ENCODE measurements at places on chromosomes 13 and 19. TPM values are rescaled to one million over a fixed set of nuclear protein-coding genes. Genes with fewer than 3 reads are reported as not detected.

ZNF506 gene
- total RNA-seq, result 32.9 TPM

DNA sequence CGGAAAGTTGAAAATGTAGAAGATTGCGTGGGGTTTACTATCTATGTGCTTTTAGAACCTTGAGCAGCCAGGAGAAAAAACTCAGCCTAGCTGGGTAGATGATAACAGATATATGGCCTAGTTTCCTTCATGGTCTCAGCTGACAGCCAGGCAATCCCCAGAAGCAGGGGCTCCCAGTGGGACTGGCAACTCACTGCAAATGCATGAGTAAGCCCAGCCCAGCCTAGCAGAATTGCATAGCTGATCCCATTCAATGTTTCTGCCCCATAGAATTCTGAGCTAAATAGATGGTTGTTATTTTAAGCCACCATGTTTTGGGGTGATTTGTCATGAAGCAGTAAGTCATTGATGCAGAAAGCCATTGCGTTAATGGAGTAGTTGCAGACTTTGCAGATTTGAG is 108.5 kb downstream of the ERCC5 start:
- DNase-seq, result no peak

DNA sequence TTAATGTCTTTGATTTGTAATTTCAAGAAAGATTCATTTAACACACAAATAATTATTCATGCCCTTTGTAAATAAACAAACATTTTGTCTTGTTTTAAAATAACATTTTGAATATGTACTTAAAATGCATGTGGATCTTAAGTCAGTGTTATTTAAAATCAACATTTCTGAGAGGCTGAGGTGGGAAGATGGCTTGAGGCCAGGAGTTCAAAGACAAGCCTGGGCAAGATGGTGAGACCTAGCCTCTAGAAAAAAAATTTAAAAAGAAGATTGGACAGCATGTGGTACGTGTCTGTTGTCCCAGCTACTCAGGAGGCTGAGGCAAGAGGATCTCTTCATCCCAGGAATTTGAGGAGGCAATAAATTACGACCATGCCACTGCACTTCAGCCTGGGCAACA is 1268.2 kb downstream of the SLITRK1 start:
- no peak for DNase-seq

POGLUT2 gene
- total RNA-seq, result 17.6 TPM

RNF17 gene
- total RNA-seq, result 0.06 TPM

GRCh38 chr19:34573226-34573864 is 91.8 kb downstream of the WTIP start:
- no peak for DNase-seq

DNA sequence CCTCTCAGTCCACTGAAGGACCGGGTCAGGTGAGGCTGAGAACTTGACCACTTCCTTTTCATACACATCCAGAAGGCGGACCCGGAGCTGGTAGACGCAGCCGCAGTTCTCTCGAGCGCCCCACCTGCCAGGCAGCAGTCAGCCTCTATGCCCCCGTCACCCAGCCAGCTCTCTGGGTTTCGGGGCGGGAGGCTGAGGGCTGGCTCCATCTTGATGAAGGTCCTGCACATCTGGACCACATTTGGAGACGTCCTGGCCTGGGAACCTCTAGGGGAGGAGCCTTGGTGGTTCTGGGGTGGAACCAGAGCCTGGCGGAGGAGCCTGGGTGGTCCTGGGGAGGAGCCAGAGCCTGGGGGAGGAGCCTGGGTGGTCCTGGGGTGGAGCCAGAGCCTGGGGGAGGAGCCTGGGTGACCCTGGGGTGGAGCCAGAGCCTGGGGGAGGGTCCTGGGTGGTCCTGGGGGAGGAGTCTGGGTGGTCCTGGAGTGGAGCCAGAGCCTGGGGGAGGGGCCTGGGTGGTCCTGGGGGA is 14.3 kb downstream of the MRPS12 start:
- DNase-seq, result no peak

DNA sequence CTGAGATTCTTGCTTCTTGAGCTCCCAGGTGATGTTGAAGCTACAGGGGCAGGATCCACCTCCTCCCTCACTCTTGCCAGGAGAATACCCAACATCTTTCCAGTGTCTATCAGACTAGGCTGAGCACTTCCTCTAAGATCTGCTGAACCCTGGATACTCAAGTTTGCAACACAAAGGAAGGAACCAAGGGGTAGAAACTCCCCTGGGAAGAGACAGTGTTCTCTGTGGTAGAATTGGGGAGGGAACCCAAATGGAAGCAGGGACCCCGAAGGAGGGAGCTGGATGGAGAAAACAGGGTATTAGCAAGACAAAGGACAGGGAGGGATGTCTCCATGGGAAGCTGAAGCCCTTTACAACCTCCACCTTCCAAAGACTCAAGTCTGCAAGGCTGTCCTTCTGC is 117.6 kb downstream of the DNAJC15 start:
- no peak for DNase-seq

GRCh38 chr13:50522506-50522905 is 321.0 kb downstream of the DLEU7 start:
- DNase-seq, result no peak

DNA sequence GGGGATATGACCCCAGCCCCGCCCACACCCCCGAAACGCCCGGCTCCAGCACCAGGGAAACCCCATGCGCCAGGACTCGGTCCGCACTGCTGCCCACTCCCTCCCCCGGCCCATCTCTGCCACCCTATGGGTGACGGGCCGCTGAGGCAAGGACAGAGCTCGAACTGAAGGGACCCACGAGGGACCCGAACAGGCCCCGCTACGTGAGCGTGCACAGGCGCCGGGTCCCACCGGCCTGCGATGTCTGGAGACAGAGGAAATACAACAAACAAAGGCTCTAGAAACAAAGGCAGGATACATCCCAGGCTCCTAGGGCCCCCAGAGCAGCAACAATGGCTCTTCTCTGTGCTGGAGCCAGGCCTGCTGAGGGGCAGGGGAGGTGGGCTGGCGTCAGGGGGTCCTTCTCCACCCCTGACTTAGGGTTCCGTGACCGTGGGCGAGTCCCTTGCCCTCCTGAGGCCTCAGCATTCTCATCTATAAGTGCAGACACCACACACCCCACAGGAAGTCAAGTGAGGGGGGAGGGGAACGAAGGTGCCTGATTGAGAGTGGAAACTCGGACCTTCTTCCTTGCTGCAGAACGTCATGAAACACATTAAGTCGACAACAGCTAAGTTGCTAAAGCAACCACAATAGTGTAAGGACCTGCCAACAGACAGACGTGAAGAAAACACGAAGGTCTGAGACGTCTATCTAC is 3.1 kb downstream of the ABHD17A start:
- no peak for DNase-seq

DNA sequence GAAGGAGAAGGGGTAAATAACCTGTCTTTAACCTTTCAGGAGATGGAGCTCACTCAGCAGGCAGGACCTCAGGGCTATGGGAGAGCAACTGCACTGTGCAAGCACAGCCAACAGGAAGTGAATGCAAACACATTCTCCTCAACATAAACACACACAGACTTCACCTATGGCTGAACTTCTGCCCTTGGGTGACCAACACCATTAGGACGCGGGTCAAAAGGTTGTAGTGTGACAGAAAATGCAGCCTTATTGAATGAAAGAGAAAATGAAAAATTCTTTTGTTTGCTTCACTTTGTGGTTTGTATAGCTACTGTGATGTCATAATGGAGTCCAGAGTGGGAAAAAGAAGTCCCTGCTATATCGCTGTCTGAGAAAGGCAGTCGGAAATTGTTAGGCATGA is 323.0 kb downstream of the NDFIP2 start:
- DNase-seq, result no peak

DNA sequence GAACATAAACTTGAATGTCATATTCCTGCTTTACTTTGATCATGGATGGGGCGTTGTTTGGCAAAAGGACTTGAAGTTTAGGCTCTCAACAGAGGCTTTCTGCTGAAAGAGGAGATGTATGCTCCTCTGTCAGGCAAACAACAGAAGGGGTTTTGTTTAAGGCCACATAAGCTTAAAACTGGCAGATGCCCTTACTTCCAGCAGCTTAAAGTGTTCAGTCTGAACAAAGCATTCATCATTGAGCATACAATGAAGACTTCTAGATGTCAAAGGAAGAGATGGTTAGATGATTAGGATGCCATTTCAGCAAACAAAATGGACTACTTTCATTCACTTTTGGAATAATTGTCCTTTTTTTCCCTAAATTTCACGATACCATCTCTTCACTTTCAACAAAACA is 484.5 kb downstream of the SLITRK6 start:
- DNase-seq, result no peak

DNA sequence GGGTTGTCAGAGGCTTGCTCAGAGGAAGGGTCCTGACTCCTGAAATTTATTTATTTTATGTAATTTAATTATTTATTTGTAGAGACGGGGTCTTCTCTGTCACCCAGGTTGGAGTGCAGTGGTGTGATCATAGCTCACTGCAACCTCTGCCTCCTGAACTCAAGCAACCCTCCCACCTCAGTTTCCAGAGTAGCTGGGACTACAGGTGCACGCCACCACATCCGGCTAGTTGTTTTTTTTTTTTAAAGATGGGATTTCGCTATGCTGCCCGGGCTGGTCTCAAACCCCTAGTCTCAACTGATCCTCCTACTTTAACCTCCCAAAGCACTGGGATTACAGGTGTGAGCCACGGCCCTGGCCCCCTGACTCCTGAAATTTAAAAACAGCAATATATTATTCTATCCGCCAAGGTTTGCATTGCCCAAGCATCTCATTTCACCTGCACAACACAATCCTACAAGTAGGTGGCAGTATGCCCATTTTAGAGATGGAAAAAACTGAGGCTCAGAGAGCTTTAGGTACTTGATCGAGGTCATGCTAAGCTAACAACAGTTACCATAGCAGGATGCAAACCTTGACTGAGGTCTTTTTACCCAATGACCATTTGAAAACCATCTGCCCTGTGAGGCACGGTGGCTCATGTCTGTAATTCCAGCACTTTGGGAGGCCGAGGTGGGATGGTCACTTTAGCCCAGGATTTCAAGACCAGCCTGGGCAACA is 18.1 kb downstream of the ARHGEF18 start:
- DNase-seq, result no peak

RYR1 gene
- 6.0 TPM for total RNA-seq

DNA sequence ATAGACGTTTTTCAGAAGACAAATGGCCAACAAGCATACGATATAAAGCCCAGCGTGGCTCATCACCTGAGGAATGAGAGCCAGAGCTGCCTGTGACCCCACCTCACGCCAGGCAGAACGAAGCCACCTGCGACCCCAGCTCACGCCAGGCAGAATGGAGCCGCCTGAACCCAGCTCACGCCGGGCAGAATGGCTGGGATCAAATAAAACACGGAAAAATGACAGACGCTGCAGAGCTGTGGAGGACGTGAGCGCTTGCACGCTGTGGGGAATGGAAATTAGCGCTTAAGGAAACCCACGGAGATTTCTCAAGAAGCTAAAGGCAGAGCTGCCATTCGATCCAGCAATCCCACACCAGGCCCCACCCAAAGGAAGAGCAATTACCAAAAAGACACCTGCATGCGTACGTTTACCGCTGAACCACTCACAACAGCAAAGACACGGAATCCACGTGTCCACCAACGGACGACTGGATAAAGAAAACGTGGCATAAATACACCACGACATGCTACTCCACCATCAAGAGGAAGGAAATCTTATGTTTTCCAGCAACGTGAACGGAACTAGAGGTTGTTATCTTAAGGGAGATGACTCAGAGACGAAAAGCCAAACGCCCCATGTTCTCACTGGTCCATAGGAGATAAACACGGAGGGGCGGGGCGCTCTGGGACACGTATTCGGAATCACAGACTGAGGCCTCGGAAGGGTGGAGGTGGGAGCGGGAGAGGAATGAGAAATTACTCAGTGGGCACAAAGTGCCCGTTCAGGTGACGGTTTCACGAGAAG is 30.7 kb upstream of the C13orf46 start:
- no peak for DNase-seq

- DNase-seq, result no peak
Measured at GRCh38 chr19:51128227-51128626, 3.5 kb downstream of the SIGLEC9 start.

ZNF470 gene
- 13.5 TPM for total RNA-seq

Measured in spinal cord (tissue), 10 donors.